Thyroid gland (tissue), 4 donors: ENCODE measurements at places on chromosomes 4 and X.
A peak's percentile ranks its signal among the peaks of the same experiment; 100 is the strongest.

GRCh38 chr4:139887962-139888735, 222.5 kb downstream of the MGST2 start:
- peak overlapping the region; percentile 34 for H3K27ac ChIP-seq
- H3K36me3 ChIP-seq = no peaks in the 10 kb centered on the region
- H3K27me3 ChIP-seq = no peaks in the 10 kb centered on the region
- peaks cover 42% of the 10 kb centered on the region for H3K4me1 ChIP-seq
- H3K4me3 ChIP-seq = no peak overlapping the region

DNA sequence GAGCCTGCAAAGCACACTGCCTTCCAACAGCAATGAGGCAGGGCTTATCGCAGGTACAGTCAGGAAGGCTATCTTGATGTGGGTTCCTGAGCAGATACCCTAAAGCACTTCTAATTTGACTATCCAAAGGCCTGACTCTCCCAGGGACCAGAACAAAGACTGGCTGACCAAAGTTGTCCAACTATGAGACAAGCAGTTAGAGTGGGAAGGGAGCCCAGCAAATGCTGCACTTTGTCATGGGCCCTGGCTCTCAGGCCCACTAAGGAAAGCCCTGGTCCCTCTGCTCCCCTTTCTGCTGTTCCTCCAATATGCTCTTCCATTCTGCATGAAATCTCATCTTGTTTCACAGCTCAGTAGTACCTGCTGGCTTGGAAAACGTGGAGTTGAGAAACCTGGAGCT, 391.0 kb downstream of the RAB28 start:
- H3K27ac ChIP-seq = no peak overlapping the region
- no peaks in the 10 kb centered on the region for H3K36me3 ChIP-seq

DNA sequence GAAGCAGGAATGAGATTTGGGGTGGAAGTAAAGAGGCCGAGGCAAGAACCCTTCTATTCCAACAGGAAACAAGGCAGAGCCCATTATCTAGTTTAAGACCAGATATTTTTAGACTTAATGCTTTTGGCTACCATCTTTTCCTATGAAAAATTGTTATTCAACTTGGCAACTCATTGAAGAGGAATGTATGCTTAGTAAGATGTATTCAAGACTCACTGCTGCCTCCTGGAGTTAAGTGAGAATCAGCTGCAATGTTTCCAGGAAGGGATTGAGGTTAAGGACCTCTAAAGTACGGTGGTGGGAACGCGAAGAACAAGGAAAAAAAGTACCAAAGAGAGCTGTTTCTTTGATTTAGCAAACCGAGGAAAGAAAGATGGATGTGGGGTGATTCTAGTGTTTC, 89.1 kb downstream of the RAPGEF2 start:
- DNase-seq = no peak
- H3K4me3 ChIP-seq = no peak overlapping the region
- no peak overlapping the region for H3K27ac ChIP-seq

GRCh38 chrX:150831863-150832262, 66.6 kb downstream of the CD99L2 start:
- H3K4me1 ChIP-seq = no peaks in the 10 kb centered on the region
- H3K36me3 ChIP-seq = no peaks in the 10 kb centered on the region
- no peak overlapping the region for H3K4me3 ChIP-seq
- H3K27me3 ChIP-seq = no peaks in the 10 kb centered on the region

DNA sequence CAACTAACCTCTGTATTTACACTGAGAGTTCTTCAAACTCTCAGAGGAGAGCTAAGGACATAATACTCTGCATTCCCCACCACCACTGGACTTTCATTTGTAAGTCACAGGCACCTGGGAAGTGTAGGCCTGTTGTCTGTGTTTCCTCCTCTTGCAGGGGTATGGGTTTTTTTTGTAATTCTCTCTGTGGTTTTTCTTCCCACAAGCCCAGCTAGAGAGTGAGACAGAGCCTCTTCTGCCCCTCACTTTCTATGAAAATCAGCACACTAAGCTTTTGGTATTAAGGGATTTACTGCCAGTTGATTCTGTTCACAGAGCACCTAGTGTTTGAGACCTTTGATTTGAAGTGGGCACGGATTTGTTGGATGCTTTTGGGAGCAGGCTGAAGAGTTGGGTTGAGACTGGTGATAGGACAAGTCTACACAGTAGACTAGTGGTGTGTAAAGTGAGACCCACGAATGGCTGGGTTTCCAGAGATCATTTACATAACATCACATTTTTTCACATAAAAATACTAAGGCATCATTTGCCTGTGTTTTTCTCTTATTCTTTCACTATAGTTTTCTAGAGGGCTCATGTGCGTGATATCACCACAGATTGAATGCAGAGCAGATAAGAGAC, 28.9 kb upstream of the WDR17 start:
- no peaks in the 10 kb centered on the region for H3K4me1 ChIP-seq
- no peaks in the 10 kb centered on the region for H3K27me3 ChIP-seq
- DNase-seq = no peak
- no peak overlapping the region for H3K27ac ChIP-seq
- no peak overlapping the region for H3K4me3 ChIP-seq
- no peaks in the 10 kb centered on the region for H3K36me3 ChIP-seq
